ENCODE measurements at places on chromosomes 1 and 21. TPM values are rescaled to one million over a fixed set of nuclear protein-coding genes. Genes with fewer than 3 reads are reported as not detected.
A peak's percentile ranks its signal among the peaks of the same experiment; 100 is the strongest.

GRCh38 chr1:9473032-9473807 is 66.0 kb upstream of the SLC25A33 start:
- DNase-seq: peak; percentile 56

- DNase-seq: peak; percentile 51
Observed at GRCh38 chr1:92599184-92599583, 112.5 kb upstream of the GFI1 start.

DNA sequence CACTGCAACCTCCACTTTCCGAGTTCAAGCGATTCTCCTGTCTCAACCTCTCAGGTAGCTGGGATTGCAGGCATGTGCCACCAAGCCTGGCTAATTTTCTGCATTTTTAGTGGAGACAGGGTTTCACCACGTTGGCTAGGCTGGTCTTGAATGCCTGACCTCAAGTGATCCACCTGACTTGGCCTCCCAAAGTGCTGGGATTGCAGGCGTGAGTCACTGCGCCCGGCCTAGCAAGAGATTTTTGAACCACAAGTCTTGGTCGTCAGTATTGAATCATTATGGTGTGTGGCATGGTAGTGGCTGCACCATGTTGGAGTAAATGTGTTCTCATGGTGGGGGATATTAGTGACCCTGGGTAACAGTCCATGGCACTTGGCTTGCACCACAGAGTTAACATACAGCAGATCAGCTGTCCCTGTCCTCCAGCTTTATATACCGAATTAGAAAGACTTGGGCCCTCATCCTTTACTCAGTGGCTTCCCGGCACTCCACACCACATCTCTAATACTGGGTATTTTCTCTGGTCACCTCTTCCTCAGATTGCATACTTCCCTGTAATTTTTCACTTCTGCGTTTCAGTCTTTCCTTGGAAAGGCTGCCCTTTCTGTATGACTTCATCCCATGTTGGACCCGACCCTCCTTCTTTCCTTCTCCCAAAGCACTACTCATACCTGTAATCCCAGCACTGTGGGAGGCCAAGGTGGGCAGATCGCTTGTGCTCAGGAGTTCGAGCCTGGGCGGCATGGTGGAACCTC is 25.1 kb downstream of the AK4 start:
- peak; percentile 86 for DNase-seq

GRCh38 chr1:61392409-61393242 is 310.3 kb downstream of the NFIA start:
- DNase-seq: no peak

The DIO1 gene
- not detected for total RNA-seq

DNA sequence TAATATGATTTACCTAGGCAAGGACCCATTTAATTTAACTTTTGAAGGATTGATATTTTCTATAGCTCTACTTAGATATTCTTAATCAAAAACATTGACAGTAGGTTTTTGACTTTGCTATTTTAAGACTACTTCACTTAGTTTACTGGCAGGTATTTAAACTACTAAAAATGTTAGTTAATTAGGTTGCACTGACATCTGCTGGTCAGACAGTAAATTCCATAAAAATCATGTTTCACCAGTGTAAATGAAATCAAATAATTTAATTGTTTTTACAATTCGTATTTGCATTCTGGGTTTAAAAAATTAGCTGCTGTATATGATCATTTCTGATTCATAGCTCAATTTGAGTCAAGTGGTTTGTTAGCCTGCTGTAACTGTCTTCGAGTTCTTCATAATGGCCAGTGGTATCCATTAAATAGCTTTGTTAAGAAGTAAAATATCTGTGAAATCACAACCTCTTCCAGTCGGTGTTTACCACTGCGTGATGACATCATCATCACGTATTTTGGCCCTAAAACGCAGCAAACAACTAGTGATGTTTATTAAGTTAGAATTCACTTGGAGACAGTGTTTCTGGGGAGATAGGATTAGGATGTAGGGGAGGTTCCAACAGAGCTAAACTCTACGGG is 26.2 kb downstream of the EXTL2 start:
- peak; percentile 63 for DNase-seq

DNA sequence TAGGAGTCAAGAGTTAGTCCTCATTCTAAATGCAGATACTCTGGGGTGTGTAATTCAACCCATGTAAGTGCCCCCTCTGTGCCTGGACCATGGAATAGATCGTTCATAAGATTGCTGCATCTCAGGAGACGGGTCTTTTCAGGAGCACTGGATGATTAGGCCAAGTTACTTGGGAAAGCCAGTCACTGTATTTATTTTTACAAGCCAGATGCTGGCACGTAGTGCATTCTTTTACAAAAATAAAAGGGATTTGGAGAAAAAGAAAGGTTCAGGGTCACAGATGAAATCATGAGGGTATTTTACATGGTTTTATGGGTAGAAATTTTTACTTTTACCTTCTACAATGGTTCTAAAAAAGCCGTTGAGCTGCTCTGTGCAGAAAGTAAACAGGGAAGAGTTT is 102.6 kb upstream of the UBE2U start:
- DNase-seq: no peak

DNA sequence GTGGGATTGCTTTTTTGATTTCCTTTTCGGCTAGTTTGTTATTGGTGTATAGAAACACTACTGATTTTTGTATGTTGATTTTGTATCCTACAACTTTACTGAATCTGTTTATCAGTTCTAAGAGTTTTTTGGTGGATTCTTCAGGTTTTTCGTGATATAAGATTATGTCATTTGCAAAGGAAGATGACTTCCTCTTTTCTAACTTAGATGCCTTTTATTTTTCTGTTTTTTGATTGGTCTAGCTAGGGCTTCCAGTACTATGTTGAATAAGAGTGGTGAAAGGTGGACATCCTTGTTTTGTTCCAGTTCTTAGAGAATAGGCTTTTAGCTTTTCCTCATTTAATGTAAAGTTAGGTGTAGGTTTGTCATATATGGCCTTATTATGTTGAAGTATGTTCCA is 13.1 kb upstream of the NHLH2 start:
- no peak for DNase-seq

DNA sequence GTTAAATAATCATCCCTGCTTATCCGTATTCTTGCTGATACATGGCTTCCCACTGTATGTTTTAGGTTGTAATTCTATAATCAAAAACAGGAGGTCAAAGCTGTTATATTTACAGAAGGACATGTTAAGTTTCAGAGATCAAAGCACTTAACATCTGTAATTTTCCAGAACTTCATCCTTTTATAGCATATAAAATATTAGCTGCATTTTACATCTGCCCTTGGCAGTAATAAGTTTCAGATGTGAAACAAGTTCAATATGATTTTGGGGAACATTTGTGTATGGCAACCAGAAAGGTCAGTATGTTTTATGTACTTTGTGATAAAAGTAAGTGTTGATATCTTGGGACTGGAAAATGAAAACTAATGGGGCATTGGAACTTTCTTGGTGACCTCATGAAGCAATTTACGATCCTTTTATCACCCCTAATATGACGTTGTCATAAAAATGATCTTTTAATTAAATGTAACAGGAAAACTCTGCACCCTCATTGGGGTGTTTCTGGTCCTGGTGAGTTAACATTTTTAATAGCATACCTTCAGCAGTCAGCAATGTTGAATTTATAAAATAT is 449.6 kb downstream of the GPATCH2 start:
- no peak for DNase-seq

DNA sequence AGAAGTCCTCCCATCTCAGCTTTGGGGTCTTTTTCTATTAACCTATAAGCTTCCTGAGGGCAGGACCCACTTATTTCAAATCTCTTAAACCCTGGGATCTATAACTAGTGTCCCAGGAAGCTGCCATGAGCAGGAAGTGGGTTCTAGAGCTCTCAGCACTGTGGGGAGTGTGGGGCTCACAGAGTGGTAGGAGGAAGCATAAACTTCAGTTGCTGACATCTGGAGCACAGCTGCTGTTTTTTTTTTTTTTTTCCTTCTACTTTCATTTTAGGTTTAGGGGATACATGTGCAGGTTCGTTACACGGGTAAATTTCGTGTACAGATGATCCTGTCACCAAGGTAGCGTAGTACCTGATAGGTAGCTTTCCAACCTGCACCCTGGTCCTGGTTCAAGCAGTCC is 59.3 kb downstream of the AK4 start:
- no peak for DNase-seq

GRCh38 chr1:234970401-234970730 is 158.3 kb downstream of the TOMM20 start:
- peak; percentile 82 for DNase-seq

DNA sequence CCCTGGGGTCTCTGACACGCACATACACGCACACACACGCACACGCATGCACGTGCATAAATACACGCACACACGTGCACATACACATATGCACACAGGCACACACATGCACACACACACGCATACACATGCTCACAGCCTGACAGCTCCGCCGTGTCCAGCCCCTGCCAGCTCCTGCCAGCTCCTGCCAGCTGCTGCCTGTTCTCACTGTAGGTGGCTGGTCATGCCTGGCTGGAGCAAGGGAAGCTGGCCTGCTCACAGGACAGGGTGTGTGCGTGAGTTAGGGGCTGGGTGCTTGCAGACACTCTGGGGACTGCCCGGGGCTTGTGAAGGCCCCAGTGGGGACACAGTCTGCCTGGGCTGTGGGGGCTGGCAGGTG is 4.9 kb downstream of the PLCH2 start:
- peak; percentile 75 for DNase-seq

GRCh38 chr1:243539636-243540035 is 283.8 kb downstream of the SDCCAG8 start:
- no peak for DNase-seq

The BARHL2 gene
- total RNA-seq: not detected

The FAM3B gene
- 4.2 TPM for total RNA-seq

The NR0B2 gene
- not detected for total RNA-seq

The RIMKLA gene
- 1.0 TPM for total RNA-seq

The RNU1-3 gene
- under 0.01 TPM for total RNA-seq

- no peak for DNase-seq
Observed at GRCh38 chr1:11981378-11982009, 1.2 kb downstream of the MFN2 start.

The AGO3 gene
- total RNA-seq: 5.0 TPM

The TMOD4 gene
- not detected for total RNA-seq

- DNase-seq: no peak
Observed at GRCh38 chr1:38881487-38881886, at the start of gene GJA9. Gene GJA9 (minus strand): TSS chr1:38881587. CDS start chr1:38876098, 5,489 bp downstream.

DNA sequence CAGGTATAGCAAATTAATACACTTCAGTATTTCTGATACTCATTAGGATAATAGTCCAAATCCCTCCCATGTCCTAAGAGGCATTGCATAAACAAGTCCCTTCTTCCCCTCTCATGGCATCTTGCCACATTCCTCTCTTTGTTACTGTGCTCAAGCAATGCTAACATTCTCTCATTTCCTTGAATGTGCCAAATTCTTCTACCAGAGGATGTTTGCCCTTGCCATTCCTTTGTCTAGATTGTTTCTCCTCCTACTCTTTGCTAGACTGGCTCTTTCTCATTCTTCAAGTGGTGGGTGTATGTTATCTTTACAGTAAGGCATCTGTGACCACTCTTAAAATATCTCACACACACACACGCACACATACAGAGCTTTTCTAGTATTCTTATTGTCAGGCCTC is 621.0 kb upstream of the CXADR start:
- DNase-seq: peak; percentile 66

- DNase-seq: no peak
Observed at GRCh38 chr1:52588535-52588934, 13.6 kb upstream of the GPX7 start.

DNA sequence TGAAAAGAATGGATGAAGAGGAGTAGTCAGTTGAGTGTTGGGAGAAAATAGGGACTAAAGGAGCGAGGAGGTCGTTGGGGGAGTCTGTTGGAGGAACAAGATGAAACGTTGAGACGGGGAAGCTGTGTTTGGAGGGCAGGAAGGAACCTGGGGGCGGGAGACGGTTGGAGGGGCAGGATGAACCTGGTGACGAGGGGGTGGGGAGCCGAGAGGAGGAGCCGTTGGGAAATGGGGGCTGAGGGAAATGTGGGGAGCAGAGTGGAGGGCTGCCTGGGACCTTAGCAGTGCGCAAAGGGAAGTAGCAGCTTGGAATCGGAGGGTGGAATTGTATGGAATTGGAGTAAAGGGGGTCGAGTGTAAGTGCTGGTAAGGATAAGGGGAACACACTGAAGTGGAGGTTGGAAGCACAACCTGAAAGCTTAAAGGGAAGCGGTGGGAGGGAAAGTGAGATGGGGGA is 630 bp downstream of the MTF2 start:
- no peak for DNase-seq

The ICOSLG gene
- 0.69 TPM for total RNA-seq

DNA sequence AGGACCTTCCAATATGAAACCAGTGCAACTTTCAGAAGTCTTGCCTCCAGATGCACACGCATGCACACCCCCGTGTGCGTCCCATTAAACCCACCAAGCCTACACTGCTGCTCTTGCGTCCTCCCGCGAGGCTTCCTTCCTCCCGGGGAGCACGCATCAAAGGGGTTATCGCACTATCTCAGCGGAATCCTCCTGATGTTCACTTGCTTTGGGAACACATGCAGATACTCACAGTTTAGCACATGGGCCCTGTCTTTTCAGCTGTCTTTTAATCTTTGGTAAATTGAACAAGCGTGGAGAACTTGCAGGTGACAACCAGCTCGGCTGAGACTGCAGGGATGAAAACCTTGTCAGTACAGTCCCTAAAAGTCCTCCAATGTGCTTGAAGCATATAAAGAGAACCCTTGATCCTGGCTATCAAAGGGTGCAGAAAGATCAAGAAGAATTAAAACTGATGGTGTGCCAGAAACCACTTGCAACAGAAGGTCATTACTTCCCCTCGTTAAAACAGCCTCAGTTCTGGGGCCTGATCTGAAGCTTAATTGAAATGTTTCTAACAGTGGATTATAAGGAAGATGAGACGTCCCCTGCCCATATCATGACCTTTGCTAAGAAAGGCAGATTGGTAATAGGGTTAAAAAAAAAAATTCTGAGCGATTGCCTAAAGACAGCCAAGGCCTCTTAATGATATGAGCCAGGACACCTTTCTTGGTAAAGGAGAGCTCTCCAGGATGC is 149.4 kb upstream of the LMO4 start:
- DNase-seq: no peak

DNA sequence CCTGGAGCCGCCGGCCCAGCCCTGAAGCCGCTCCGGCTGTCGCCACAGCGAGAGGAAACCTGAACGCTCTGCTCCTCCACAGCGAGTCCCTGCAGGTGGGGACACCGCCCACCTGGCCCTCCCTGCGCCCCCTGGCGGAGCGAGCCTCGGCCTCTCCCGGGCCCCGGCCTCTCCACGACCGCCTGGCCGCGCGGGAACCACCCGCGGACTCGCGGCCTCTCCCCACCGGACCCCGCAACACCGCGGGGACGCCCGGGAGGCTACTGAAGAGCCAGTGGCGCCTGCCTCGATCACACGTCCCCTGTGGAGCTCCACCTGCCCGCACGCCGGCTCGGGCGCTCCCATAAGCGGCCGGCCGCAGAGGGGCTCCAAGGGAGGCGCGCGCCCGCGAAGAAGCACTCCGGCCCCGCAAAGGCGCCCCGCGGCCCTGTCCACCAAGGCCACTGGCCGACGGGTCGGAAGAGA is 109.6 kb downstream of the KCNN3 start:
- DNase-seq: no peak

- DNase-seq: peak; percentile 65
Observed at GRCh38 chr21:46500224-46500861, 41.7 kb downstream of the DIP2A start.

Measured in renal cortical epithelial cell (primary cell).